ENCODE measurements at places on chromosomes 1 and 21. TPM values are rescaled to one million over a fixed set of nuclear protein-coding genes. Genes with fewer than 3 reads are reported as not detected.

The PGLYRP3 gene
- not detected for total RNA-seq

The RNU1-3 gene
- total RNA-seq: 1,290 TPM

The OR2L13 gene
- total RNA-seq: not detected

The FABP3 gene
- 0.49 TPM for total RNA-seq

The ITLN1 gene
- total RNA-seq: not detected

The FAM78B gene
- 0.41 TPM for total RNA-seq

The FCRL1 gene
- not detected for total RNA-seq

The PAQR7 gene
- total RNA-seq: 30.9 TPM

The RIT1 gene
- 28.1 TPM for total RNA-seq

The CNIH4 gene
- total RNA-seq: 53.8 TPM
